ENCODE measurements at places on chromosomes 2 and 18. TPM values are rescaled to one million over a fixed set of nuclear protein-coding genes. Genes with fewer than 3 reads are reported as not detected.

Gene NFATC1
- 3.9 TPM for total RNA-seq

Gene ZNF385B
- 2.6 TPM for total RNA-seq

Gene LAMA1
- total RNA-seq = 2.0 TPM

Gene IFIH1
- 1.8 TPM for total RNA-seq

Gene MFF
- total RNA-seq = 46.3 TPM

Gene GPR39
- 34.2 TPM for total RNA-seq

Gene MC4R
- not detected for total RNA-seq

Gene CTIF
- total RNA-seq = 102 TPM

Gene KCNJ13
- 7.5 TPM for total RNA-seq

Gene SLC16A14
- total RNA-seq = 0.11 TPM

Gene TYMS
- 17.7 TPM for total RNA-seq

Gene NMS
- total RNA-seq = not detected

Gene TNFRSF11A
- not detected for total RNA-seq

Gene CYP1B1
- total RNA-seq = 6.3 TPM

Gene NT5C1B
- total RNA-seq = not detected

Gene SCYGR8
- total RNA-seq = not detected

Gene PRKAG3
- total RNA-seq = not detected

Gene APOB
- total RNA-seq = 0.22 TPM

Gene RMC1
- 25.2 TPM for total RNA-seq

Measured in placental epithelial cell (primary cell).